ENCODE measurements at places on chromosomes 12 and 14. TPM values are rescaled to one million over a fixed set of nuclear protein-coding genes. Genes with fewer than 3 reads are reported as not detected.
A peak's percentile ranks its signal among the peaks of the same experiment; 100 is the strongest.

DNA sequence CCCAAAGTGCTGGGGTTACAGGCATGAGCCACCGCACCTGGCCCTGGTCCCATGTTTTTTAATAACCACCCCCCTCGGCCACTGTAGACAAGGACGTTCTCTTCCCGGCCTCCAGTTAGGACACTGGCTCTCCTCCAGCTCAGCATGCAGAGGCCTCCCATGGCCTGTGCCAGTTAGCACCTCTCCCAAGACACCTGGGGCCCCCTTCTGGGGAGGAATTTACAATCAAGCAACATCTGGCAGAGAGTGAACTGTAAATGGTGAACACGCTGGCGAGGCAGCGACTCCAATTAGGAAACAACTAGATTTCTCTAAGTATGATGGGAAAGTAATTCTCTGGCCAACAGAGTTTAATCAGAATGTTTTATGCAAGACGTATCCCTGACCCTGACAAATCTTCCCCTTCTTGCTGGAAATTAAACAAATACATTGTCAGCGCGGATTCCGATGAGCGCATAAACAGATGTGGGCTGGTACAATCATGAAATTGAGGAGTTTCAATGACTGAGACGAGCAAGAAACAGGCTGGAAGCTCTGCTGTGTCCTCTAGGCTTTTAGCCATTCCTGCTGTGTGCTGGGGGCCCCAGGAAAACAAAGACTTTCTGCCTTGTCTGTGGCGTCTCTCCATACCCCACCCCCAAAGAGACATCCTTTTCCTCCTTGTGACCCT is 61.7 kb upstream of the DLK1 start:
- peak; percentile 31 for DNase-seq

DNA sequence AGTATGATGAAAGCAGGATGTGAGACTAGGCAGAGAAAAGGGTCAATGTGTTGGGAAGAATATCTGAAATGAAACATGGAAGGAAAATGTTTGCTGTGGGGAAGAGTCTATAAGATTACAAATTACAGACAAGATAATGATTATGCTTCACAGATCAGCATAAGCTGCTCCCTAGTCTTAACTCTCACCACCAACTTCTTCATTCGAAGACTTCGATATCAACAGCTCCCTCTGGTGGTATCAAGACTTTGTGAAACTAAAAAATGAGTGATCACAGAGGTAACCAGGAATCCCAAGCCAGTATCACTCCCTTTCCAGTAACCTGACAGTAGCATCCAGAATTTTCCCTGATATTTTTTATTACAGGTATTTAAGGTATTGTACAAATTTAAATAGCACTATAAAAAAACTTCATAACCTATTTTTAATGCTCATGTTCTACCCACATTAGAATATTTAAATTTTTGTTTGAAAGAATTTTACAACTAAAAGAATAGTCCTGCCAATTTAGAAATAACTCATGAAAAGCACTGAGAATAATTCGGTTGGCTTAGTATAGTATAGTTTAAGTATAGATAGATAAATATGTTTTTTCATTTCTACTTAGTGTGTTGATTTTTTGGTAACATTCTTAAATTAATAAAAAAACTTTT is 84.4 kb downstream of the C2CD5 start:
- DNase-seq: peak; percentile 22

GRCh38 chr14:68683326-68683725 is 109.5 kb downstream of the ZFP36L1 start:
- DNase-seq: peak; percentile 66

DNA sequence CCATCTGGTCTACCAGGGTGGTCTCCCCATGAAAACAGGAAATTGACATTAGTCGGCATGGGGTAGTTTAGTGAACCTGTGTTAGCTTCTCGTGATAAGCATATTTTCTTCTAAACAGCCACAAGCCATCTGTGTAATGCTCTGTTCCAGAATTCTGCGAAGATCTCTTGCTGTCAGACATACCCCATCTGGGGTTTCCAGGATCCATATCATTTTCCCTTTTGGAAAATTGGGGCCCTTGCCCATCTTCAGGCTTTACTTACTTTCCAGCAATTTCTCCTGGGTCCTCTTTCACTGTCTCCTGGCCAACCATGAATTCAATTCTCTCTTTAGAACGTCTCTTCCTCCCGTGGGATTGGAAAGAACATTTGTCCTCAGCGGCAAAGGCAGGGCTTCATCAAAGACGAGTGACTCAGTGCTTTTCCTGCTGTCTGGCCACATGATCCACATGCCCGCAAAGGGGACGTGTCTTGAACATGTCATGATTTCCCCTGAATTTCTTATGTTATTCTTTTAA is 21.4 kb upstream of the NCOR2 start:
- DNase-seq: peak; percentile 96

GRCh38 chr14:56273155-56273554 is 154.9 kb downstream of the PELI2 start:
- DNase-seq: no peak

DNA sequence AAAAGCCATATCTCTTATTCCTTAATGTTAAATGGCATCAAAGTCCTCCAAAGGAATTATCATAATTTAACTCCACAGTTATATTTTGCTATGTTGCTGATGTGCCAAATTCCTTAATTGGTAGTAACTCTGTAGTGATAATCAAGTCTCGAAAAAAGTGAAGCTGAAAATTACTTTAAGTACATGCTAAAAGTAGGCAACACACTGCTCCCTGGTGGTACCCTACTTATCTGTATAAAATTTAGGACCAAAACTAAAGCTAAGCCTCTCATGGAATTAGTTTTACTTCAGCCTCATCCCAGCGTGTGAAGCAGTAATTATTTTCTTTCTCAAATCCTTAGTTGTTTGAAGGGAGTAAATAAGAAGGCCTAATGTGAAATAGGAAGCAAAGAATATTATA is 132.8 kb downstream of the TTLL5 start:
- DNase-seq: no peak

GRCh38 chr14:53247596-53248370 is 94.7 kb upstream of the DDHD1 start:
- no peak for DNase-seq

GRCh38 chr14:37232907-37233481 is 35.3 kb downstream of the MIPOL1 start:
- peak; percentile 46 for DNase-seq

DNA sequence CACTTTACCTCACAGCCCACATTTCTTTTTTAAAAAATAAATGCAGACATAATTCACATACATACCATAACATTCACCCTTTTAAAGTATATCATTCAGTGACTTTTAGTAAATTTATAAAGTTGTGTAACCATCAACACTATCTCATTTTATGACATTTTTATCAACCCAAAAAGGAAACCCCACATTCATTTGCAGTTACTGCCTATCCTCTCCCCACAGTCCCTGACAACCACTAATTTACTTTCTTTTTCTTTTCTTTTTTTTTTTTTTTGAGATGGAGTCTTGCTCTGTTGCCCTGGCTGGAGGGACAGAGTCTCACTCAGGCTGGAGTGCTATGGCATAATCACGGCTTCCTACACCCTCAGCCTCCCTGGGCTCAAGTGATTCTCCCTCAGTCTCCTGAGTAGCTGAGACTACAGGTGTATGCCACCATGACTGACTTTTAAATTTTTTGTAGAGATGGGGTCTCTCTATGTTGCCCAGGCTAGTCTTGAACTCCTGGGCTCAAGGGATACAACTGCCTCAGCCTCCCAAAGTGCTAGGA is 1.5 kb upstream of the EP400 start:
- DNase-seq: peak; percentile 53

DNA sequence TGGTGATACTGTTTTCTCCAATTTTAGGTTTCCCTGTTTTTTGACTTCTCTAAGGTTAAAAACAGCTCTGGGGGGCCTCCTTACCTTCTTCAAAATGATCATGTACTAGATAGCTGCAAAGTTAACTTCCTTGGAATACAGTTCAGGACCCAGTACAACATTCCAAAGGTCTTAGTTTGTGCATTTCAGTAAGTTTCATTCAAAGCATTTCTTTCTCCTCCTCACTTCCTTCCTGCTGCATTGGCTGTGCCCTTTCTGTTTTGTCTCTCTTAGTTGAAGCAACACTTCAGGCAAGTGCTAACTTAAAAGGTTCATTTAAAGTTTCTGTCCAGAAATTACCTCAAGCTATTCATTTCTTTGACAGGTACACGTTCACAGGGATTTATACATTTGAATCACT is 95.7 kb downstream of the SCN8A start:
- DNase-seq: peak; percentile 43

DNA sequence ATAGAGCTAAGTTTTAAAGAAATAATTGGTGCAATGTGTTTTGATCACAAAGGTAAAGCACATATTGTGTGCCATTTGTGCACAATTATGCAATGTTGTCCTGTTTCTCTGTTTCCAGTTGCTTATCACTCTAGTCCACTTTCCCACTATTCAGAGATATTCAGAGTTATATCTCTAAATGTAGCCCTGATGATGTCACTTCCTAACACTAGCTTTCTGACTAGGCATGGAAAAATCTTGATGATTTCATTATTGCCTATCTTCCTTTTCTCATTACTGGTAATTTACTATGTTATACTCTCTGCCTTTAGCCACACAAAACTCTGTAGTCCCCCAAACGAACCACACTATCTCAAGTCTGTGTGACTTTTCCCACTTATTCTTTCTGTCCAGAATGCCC is 221.2 kb downstream of the TRHDE start:
- no peak for DNase-seq

The SAMD15 gene
- total RNA-seq: 6.2 TPM

The GCN1 gene
- total RNA-seq: 143 TPM
